Thyroid gland (tissue), 4 donors: ENCODE measurements at places on chromosomes 7 and 10. TPM values are rescaled to one million over a fixed set of nuclear protein-coding genes. Genes with fewer than 3 reads are reported as not detected.

MPP7 gene
- total RNA-seq, result 27.1 TPM

- DNase-seq, result no peak
- H3K4me3 ChIP-seq, result no peak overlapping the region
- H3K4me1 ChIP-seq, result no peaks in the 10 kb centered on the region
- H3K27ac ChIP-seq, result no peak overlapping the region
- no peaks in the 10 kb centered on the region for H3K36me3 ChIP-seq
These were observed 174.4 kb downstream of the CREB5 start for GRCh38 chr7:28586736-28587135.

- H3K4me3 ChIP-seq, result peak overlapping the region; percentile 19
- no peaks in the 10 kb centered on the region for H3K36me3 ChIP-seq
- no peak for DNase-seq
- H3K27ac ChIP-seq, result peak overlapping the region; percentile 80
- H3K27me3 ChIP-seq, result no peaks in the 10 kb centered on the region
These were observed 671 bp upstream of the ATAD1 start for GRCh38 chr10:87818505-87819288.

- peak; percentile 65 for DNase-seq
- peaks cover 11% of the 10 kb centered on the region for H3K4me1 ChIP-seq
- peak overlapping the region; percentile 62 for H3K27ac ChIP-seq
- H3K36me3 ChIP-seq, result peaks cover 8% of the 10 kb centered on the region
- H3K4me3 ChIP-seq, result no peak overlapping the region
These were observed 47.5 kb downstream of the GNA12 start for GRCh38 chr7:2796358-2797352.

DNA sequence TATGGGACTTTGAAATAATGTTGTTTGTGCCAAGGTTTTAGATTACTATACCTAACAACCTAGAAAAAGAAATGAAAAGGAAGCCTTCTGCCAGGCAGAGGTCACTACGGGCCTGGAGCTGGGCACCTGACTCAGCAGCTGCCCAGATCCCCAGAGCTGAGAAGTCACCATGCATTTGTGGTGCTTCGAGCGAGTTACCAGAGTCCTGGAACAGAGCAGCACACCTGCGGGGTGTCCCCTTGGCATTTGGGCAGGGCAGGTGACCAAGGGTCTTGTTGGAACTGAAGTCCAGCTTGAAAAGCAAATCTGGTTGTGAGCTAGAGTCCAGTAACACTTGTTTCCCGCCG lies 25.5 kb downstream of the EGFR start:
- H3K36me3 ChIP-seq, result no peaks in the 10 kb centered on the region
- peaks cover 33% of the 10 kb centered on the region for H3K4me1 ChIP-seq
- no peak overlapping the region for H3K4me3 ChIP-seq
- H3K27ac ChIP-seq, result peak overlapping the region; percentile 20

DNA sequence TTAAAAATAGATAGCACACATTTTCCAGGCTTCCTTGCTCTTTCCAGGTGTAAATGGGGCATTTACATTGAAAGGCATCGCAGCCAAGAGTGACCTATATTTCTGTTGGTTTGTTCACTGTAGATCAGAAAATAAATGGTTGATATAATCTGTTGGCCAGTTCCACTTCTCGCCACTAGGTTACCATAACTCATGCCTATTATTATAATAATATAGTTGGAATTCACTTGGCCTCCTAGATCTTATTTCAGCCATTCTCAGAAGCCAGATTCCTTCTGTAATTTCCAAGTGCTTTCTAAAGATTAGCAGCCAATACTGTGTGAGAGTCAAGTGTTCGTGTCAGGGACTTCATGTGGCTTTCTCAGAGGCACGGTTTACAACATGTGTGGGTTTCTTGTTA lies 179.5 kb downstream of the DNAH11 start:
- no peaks in the 10 kb centered on the region for H3K27me3 ChIP-seq
- no peak overlapping the region for H3K4me3 ChIP-seq

GRCh38 chr10:104774234-104774633 lies 133.1 kb downstream of the SORCS3 start:
- H3K4me1 ChIP-seq, result no peaks in the 10 kb centered on the region
- no peaks in the 10 kb centered on the region for H3K27me3 ChIP-seq
- no peak overlapping the region for H3K4me3 ChIP-seq
- no peak for DNase-seq

DNA sequence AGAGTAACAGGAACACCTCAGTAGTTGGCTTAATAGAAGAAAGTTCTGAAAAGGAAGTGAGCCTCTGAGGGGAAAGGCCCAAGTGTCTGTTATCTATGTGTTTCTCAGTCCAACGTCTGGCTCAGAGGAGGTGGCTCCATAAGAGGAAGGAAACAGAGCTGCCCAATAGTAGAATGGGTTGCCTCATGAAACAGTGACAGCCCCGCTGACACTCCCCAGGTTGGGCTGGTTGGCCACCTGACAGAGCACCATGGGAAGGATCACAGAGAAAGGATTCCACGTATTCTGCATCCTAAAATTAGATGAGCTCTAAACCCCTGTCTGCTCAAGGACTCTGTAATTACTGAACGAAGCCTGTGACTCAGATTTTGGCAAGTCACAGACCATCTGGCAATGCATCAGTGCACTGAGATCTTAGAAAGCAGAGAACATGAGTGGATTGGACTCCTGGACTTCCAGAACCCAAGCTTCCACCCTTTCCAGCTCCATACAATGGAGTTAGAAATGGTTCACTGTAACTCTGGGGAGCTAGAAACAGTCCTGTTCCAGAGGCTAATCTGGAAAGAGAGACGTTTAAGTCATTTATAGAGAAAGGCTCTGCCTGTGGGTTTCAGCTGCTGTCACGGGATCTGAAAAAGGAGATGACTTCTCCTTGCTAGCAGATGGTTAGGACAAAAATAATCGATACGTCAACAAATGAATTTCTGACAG lies 2.9 kb downstream of the PKD2L1 start:
- no peaks in the 10 kb centered on the region for H3K4me1 ChIP-seq
- no peaks in the 10 kb centered on the region for H3K36me3 ChIP-seq
- no peak overlapping the region for H3K4me3 ChIP-seq
- no peak overlapping the region for H3K27ac ChIP-seq
- no peak for DNase-seq
